Stimulated activated CD8-positive, alpha-beta memory T cell treated with anti-CD3 and anti-CD28 coated beads, Interleukin-2, amount 100 ng/mL, for 48 hours (primary cell): ENCODE measurements at places on chromosomes 1 and 21.

DNA sequence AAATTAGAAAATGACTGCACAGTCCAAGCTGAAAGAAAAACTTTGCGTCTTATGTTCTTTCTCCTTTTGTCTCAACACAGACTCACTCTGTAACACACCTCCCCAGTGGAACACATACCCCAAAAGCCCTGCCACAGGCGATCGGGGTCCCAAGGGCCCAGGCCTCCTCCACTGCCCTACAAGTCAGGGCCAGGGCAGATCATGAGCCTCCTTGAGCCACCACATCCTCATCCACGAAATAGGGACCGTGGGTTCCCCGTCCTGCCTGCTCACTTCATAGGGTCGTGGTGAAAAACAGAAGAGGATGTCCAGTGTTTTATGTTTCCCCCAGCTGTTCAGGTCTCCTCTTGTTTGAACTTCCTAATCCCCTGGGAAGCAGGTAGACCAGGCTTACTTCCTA lies 116.7 kb downstream of the KCNN3 start:
- no peak for DNase-seq

DNA sequence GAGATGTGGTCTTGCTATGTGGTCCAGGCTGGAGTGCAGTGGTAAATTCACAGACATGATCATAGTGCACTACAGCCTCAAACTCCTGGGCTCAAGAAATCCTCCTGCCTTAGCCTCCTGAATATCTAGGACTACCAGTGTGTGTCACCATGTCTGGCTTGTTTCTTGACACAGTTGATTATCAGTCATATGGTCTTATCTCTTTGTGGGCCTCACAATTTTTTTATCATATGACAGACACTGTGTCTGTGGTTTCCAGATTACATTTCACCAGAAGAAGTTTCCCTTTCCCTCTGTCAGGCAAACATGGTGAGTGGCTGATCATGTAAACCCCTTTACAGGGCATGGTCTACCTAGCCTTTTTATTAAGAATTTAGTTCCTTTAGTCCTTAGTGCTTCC lies 96.1 kb downstream of the HFM1 start:
- DNase-seq, result no peak

GRCh38 chr1:31487143-31487542 lies 74.1 kb downstream of the SERINC2 start:
- no peak for DNase-seq

DNA sequence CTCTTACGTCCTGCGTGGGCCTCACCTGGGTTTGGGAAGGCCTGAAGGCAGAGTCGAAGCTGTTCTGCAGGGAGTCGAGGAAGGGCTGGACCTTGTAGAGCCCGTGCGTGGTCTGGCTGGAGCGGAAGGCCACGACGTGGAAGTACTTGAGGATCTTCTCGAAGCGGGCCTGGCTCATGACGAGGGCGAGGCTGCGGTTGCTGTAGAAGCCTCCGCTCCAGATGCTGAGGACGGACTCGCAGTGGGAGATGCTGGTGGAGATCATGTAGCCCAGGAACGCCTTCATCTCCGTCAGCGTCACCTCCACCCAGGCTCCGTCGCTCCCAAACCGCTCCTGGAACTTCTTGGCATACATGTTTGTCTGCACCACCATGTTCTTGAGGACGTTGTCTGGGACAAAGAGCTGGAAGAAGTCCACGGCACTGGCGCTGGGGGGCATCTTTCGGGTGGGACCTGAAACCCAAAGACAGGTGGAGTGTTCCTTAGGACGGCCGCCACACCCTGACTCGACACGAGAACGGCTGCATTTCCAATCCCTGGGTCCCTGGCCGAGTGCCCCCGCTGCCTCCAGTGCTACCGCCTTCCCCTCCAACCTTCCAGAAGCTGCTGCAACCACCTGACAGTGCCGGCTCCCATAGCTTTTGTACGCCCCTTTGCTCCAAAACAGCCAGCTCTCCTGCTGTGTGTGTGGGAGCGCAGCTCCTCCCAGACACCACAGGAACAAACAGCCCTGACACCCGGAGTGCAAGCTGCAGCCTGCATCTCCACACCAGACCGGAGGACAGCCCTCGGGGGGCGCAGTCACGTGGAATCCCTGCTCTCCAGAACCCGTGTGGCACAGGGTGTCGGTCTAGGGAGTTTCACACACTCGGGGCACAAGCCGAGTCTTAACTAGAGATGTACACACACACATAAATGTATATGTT lies 69.0 kb downstream of the PGBD5 start:
- no peak for DNase-seq

- no peak for DNase-seq
These were observed 36.6 kb downstream of the HUNK start for GRCh38 chr21:31909153-31910073.

DNA sequence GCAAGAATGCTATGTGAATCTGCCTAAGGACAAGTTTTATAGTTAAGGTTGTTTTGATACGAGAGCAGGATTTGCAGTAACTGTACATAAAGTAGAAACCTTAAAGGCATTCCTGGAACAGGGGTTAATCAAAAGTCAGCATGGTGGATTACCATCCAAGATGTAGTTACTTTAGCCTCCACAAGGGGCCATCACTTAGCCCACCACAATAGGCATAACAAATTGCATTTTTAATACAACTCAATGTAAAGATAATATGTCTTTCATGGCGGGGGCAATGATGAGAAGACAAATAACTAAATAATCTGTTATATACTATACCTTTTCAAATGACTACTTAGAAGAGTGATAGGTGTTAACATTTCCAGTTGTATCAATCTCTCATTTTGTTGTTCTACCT lies 611.2 kb upstream of the ADGRL4 start:
- DNase-seq, result no peak

DNA sequence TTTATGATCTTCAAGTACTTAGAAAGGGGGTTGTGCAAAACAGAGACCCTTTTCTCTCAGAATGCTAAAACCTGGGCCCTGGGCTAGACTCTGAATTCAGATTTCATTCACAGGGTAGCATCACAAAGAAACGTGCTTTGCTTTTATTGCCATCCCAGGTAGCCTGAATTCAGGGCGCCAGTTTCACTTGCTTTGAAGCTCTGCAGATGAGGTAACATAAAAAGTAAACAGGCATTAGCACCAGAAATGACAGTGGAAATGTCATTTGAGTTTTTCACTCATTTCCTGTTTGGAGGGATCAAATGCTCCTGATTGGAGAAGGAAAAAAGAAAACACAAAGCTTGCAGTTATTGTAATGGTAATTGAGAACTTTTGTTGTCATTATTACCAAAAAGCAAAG lies 2.6 kb downstream of the SYPL2 start:
- no peak for DNase-seq

DNA sequence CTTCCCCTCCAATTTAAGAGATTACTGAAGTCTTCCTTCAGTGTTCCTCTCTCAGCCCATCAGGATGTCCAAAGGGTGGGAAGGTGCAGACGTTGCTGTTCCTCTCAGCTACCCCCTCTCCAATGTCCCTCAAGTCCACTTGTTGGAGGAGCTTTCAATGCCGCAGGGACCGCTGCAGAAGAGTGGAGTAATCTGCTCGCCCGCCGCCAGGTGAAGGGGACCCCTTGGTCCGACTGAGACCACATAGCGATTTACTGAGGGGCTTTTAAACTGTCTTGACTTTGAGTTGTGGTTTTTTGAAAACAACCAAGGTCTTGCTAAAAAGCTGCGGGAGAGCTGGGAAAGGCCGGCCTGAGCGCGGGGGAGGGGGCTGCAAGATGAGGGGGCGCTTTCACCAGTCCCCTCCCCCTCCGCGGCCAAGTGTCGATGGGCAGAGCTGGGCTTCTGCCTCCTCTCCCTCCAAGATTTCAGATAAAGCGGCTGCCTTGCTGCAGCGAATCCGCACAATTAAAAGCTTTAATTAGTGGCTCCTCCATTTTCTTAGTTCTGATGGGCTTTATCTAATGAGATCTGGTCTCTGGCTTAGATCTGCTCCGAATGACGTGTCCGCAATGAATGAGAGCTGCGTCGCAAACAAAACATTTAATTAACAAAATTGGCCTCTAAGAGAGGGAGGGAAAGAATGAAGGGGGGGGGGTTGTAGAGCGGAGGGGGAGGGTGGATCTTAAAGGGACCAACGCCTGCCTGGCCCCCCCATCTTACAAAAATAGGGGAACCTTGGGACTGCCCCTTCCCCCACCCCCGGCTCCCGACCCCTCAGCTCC lies 5.9 kb downstream of the LMO4 start:
- no peak for DNase-seq

DNA sequence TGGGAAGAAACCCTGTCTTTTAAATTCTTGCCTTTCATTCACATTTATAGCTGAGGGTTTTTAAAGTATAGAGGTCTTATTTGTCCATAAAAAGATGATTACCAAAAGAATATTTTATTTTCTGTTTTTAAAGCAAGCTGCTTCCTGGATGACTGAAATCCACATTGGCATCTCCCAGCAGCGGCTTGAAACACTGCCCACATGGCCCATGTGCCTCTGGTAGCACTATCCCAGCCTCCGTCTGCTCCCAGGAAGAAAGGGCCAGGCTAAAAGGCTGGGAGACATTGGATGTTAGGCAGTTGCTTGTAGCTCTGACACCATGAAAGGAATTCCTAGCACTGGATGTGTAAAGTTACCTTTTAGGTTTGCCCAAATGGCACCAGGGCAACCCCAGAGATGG lies 169.9 kb upstream of the CACNA1E start:
- DNase-seq, result no peak
